ENCODE measurements at places on chromosomes 5 and 9.

GRCh38 chr9:14424983-14425382 lies 111.0 kb upstream of the NFIB start:
- DNase-seq: no peak

- no peak for DNase-seq
Observed at GRCh38 chr9:34145165-34145564, 18.7 kb upstream of the DCAF12 start.

GRCh38 chr9:99682378-99682777 lies 139.3 kb upstream of the NR4A3 start:
- DNase-seq: no peak

DNA sequence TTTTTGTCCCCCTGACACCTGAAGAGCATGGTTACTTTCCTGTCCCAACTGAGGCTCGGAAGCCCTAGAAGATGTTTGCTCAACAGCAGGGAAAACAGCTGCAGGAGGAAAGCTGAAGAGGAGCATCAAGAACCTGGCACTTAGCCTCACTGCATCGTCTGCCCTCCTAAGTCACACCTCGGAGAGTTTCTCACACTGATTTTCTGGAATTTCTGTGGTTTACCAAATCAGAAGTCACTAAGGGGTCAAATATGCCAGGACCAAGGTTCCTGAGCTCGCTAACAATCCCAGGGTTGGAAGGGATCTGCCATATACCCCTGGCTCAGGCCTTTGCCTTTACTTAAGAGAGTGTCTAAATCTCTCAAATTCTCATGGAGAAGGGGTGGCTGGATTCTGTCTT lies 5.3 kb downstream of the IL12B start:
- no peak for DNase-seq

DNA sequence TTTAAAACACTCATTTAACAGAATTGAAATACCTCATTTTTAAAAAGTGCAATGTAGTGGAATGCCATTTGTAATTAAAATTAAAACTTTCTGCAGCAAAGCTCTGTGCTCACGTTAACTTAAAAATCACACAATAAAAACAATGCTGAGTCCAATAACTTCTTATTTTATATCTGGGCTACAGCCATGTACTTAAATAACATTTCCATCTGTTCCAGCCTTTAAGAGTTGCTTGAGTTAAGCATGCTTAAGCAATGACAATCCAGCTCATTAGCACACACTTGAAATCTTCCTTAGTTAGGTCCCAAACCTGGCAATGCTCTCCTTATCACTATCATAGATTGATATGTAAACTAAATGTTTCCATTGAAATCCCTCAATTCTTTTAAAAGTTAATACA lies 132.3 kb upstream of the CDH12 start:
- no peak for DNase-seq

- DNase-seq: no peak
Observed at GRCh38 chr9:129550199-129550839, 70.6 kb downstream of the C9orf50 start.

DNA sequence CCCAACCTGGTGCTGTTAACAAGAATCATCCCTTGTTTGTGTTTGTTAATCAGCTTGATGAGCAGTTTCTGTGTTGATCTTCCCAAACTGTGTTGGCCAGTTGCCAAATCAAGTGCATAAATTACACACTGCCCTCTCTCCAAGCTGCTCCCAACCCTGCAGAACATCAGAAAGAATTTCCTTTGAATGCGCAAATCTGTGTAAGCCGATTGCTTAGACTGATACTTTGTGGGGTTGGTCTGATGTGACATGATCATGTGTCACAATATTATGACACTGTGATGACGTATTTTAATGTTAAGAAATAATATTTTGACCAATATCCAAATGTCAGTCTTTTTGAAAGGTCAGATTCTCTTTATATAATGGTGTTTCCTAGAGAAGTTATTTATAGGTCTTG lies 766.4 kb upstream of the WWC1 start:
- no peak for DNase-seq

DNA sequence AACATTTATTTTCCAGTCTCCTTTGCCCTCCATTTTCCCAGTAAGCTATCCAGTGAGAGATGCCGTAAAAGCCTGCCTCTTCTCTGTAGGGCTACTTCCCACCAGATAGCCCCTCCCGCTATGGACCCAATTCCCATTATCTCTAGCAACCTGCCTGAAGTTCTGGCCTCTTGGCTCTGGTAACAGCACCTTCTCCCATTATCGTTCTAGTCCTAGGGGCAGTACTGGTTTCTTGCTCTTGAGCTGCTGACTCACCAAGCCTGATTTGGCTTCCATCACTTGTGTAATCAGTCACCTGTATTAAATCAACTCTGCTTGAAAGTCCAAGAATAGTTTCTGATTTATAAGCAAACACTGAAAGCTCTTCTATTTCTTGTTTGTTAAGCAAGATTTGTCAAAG lies 42.8 kb upstream of the PARP8 start:
- peak; percentile 8 for DNase-seq

DNA sequence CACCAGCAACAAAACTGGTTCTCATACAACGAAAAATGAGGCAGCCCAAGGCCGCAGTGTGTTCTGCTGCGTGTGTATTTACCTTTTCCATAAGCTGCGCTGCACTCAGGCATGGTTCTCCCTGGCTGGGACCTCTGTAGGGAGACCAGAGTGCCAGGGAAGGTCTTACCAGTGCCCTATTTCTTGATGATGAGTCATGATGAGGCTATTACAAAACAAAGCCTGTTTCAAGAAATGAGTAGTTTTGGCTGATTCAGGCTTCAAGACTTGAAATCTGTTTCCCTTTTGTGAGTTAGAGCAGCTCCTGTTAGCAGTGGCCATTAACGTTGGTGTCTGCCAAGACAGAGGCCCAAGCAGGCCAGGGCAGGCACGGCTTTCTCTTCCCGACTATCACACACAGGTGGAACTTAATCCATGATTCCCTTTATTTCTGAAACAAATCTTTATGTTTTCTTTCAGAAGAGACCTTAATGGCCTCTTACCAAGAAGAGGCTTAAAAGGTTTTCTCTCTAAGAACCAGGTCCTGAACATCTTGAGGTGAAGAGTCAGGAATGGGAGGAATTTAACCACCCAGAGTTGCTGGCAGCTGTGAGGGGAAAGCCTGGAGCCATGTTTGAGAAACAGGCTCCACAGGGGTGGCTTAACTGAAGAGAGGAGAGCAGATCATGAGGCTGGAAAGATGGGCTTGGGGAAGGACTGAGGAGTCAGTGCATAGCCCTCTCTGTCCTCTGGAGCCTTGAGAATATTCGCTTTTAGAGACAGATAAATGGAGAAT lies 41.4 kb upstream of the TIFAB start:
- peak; percentile 76 for DNase-seq
